ENCODE measurements at places on chromosomes 5 and 9.
A peak's percentile ranks its signal among the peaks of the same experiment; 100 is the strongest.

GRCh38 chr5:3428334-3428733, 167.3 kb upstream of the IRX1 start:
- DNase-seq = peak; percentile 44

- no peak for DNase-seq
Observed at GRCh38 chr5:12413585-12413984, 509.3 kb upstream of the CTNND2 start.

DNA sequence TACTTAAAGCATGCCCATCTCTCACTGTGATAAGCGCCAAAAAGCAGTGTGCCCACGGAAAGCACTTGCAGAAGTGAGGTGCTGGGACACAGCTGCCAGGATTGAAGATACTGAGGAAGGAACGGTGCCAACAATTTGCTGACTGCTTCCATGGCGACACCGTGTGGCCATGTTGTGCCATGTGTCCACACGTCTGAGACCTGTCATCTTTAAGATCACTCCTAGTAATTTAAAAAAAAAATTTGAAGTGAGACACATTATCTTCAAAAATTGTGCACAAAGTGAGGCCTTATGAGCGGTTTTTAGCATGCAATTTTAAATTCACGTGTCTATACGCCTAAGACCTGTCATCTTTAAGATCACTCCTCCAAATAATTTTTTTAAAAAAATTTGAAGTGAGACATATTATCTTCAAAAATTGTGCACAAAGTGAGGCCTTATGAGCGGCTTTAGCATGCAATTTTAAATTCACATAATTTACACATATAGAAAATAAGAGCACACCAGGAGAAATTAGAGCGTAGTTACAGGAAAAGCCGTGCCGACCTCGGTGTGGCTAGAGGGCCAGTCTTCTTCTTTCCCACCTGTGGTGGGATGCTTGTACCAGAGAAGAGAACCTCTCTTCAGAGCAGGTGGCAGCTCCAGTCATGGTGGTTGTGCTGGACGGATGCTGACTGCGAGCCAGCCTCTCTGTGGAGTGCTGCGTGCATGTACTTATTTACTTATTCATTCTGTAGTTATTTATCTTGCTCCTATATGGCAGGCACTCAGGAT, 21.4 kb upstream of the FLT4 start:
- peak; percentile 75 for DNase-seq

DNA sequence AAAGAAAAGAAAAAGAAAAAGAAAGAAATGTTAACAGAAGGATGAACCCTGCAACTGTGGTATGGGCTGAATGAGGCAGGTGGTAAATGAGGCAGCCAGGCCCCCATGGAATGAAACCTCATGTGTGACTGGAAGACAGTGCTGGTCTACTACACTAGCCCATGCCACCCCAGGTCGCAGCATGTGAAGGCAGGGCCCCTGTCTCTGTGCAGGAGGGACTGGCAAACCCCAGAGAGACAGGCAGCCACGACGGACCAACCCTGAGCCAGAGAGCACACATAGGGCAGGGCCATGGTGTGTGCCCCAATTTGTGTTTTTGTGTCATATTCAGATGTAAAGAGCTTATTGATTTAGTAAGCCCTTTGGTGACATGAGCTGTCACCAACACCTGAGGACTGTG, 198.5 kb downstream of the FBN2 start:
- no peak for DNase-seq

DNA sequence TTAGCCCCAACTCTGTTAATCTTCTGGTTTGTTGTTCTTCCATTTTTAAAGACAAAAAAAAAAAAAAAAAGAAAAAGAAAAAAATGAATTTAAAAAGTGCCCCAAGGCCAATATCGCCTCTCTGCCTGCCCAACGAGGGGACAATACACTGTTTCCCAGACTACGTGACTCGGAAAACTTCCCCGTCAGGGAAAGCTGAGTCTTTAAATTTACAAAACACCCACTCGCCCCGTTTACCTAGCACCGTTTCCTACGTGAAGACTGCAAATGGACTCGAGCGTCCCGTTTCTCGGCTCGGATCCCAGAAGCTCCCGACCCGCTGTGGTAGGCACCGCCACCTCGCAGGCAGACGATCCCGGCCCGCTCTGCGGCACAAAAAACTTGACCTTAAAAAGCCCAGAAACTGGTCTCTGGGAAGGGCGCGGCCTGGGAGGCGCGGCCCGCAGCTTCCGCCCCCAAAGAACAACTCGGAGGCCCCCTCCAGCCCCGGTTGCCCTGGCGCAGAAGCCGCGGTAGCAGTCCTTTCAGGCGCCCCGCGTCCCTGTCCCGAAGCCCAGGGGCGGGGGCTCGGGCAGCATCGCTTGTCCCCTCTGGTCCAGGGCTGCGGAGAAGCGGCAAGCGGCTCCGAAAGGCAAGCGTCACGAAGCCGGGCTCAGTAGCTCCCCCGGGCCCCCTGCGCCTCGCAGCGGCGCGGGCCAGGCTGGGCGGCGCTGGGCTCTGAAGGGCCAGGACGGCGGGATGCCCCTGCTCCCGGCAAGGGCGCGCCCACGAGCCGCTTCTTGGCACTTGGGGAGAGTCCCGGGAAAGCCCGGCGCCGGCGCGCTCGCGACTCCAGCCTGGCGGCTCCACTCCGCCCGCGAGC, at the start of gene GCNT4:
Gene GCNT4, minus strand, starts transcription at position 367 of the 862 bp plus-strand sequence. CDS start 22,521 bp downstream, outside the sequence.
- peak; percentile 76 for DNase-seq

- DNase-seq = no peak
Observed at GRCh38 chr9:33437898-33438297, 9.5 kb downstream of the AQP3 start.

DNA sequence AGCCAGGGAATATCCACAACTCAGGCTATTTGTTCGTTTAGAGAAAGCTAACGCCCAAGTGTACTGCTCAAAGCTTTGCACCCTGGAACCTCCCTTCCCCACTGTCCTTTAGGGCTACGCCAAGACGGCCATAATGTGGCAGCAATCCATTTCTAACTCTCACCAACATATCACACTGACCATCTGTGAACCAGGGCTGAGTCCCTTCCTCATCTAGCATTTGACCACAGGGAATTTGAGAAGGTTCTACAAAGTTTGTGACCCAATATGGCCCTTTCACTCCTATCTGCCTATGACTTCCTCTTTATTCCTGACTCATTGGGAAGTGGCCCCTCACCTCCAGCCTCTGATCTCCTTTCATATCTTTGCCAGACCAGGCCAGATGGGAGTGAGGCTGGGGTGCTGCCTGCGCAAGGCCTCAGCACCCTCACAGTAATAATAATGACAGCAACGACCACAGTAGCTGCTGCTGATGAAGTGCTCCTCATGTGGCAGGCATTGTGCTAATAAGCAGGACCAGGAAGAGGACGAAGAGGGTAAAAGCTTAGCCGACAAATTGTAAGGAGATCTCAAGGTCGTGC, 9.3 kb upstream of the ARAP3 start:
- DNase-seq = no peak

GRCh38 chr5:66238435-66238834, 94.3 kb downstream of the SREK1 start:
- no peak for DNase-seq

DNA sequence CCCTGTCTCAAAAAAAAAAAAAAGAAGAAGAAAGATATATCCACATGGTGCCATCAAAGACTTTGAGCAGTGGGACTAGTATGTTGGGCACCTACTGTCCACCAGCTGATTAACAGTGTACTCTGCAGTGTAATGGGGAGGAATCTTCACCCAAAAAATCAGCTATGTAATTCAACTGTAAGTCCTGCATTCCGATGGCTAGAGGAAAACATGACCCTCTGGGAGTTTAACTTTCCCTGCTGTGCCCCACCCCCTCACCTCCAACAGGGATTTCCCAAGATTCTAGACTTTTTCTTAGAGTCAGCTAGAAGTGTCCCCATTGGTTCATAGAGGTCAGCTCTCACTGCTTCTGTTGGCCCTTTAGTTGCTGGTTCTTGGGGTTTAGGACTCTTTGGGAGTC, 221.2 kb upstream of the CLINT1 start:
- no peak for DNase-seq

- DNase-seq = no peak
Observed at GRCh38 chr9:122364783-122365150, 6.1 kb upstream of the PTGS1 start.

DNA sequence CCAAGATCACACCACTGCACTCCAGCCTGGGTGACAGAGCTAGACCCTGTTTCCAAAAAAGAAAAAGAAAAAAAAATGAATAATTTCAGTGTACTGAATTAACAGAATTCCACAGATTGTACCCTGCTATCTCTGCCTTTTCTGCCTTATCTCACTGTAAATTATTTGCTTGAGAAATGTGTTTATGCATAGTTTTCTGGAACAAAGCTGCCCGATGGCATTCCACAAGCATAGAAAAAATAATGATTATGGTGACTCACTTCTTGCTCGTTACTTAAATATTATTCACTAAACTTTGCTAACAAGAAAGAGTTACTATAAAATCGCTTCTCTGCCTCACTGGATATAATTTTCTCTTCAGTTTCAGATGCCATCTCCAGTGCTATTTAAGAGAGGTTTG, 88.7 kb upstream of the FAM169A start:
- no peak for DNase-seq

GRCh38 chr9:17862101-17862500, 283.2 kb downstream of the SH3GL2 start:
- no peak for DNase-seq

DNA sequence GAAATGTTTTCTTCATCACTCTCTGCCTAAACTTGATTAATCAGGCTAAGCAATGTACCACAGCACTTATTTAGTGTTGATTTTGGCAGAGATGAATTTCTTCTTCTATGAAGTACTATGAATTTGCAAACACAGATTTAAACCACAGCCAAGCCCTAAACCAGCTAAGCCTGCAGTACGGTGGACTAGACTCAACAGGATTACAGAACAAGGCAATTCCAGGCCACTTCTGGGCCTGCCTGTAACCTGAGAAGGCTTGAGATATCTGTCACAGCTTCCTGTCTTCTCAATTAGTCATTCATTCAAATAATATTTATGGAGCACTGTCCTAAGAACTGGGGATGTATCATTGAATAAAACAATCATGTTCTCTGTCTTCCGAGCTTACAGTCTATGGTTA, 32.4 kb upstream of the CAST start:
- peak; percentile 32 for DNase-seq

- no peak for DNase-seq
Observed at GRCh38 chr5:131630208-131630962, 4.6 kb downstream of the RAPGEF6 start.

GRCh38 chr5:171661143-171661542, 124.5 kb upstream of the SMIM23 start:
- DNase-seq = no peak

GRCh38 chr5:80134876-80135275, 99.7 kb downstream of the THBS4 start:
- DNase-seq = no peak

GRCh38 chr5:23234197-23234596, 273.2 kb upstream of the PRDM9 start:
- DNase-seq = no peak

All from eye (tissue), 1 donor.